Kidney glomerular epithelial cell (primary cell): ENCODE measurements at places on chromosomes 5 and 9.

DNA sequence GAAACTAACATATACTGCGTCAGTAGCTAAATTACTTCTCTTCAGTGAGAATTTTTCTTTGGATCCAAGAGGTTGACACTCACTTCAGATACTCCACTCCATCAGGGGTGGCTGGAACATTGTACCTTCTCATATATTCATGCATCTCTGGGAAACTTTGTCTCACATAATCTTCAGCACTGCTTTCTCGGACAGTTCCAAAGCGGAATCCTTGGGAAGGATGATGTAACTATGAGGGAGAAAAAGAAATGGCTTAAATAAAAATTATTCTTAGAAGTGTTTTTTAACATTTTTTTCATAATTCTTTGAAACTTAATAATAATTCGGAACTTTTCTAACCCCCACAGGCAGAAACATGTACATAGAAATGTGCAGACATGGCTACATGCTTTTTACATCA is 33.4 kb upstream of the PPP3R2 start:
- DNase-seq, result peak; percentile 4

DNA sequence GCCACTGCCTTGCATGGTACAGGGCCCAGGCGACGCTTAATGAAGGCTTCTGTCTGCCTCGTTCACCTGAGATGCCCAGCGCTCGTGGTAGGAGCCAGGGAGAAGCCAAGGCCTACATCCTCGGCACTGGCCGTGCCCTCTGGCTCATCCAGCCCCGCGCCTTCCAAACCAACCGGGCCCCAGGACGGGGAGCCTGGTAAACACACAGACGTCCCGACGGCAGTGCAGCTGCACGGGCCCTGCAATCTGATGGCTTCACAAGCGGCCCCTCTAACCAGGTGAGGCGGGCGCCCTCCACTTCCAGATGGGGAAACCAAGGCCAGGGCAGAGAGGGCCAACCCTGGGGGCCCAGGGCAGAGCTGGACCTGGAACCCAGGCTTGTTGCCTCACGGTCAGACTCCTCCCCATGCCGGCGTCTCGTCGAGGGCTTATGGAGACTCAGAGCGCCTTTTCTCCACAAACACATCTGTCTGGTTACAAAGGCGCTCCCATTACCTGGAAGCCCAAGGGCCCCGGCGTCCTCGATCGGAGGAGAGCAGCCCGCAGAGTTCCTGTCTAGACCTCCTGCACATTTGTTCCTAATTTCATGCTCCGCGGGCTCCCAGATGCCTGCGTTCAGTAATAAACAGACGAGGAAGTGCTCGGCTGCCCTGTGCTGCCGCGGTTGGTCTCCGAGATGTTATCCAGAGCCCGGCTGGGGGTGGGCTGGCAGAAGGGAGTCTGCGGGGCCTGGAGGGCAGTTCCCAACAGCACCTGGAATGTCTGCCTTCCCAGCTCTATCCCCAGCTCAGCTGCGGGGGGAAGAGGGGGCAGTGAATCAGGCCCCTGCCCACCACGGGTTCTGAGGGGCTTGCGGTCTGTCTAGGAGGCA is 23.5 kb downstream of the FAM163B start:
- DNase-seq, result no peak

- DNase-seq, result no peak
Observed at GRCh38 chr5:109584986-109585599, 104.6 kb upstream of the MAN2A1 start.

- DNase-seq, result no peak
Observed at GRCh38 chr5:178282391-178282790, 49.8 kb upstream of the PHYKPL start.

DNA sequence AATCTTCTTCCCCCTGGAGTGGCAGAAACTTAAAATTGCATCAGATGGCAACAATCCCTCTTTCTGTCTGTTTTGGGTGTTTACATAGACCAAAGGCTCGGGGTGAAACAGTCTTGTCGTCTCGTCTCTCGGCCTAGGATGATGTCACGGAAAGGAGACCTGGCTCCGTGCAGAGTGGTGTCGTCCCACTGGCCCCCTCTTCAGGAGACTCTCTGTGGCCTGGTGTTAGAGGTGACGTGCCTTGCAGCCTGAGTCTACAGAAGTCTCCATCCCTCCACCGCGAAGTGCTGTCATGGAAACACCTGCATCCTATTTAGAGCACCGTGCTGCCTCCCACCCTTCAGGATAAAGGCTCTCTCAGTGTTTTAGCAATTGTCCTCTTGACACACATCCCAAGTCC is 409.7 kb downstream of the IRX1 start:
- no peak for DNase-seq
